Stimulated activated CD8-positive, alpha-beta memory T cell treated with anti-CD3 and anti-CD28 coated beads, Interleukin-4, amount 100 ng/mL, for 1 hour (primary cell): ENCODE measurements at places on chromosomes 1 and 21.

GRCh38 chr1:183704131-183704530 lies 51.0 kb upstream of the APOBEC4 start:
- DNase-seq = no peak

GRCh38 chr1:234963180-234963903 lies 165.3 kb downstream of the TOMM20 start:
- peak; percentile 50 for DNase-seq

- DNase-seq = no peak
Measured at GRCh38 chr1:229693129-229693900, 67.3 kb downstream of the URB2 start.

DNA sequence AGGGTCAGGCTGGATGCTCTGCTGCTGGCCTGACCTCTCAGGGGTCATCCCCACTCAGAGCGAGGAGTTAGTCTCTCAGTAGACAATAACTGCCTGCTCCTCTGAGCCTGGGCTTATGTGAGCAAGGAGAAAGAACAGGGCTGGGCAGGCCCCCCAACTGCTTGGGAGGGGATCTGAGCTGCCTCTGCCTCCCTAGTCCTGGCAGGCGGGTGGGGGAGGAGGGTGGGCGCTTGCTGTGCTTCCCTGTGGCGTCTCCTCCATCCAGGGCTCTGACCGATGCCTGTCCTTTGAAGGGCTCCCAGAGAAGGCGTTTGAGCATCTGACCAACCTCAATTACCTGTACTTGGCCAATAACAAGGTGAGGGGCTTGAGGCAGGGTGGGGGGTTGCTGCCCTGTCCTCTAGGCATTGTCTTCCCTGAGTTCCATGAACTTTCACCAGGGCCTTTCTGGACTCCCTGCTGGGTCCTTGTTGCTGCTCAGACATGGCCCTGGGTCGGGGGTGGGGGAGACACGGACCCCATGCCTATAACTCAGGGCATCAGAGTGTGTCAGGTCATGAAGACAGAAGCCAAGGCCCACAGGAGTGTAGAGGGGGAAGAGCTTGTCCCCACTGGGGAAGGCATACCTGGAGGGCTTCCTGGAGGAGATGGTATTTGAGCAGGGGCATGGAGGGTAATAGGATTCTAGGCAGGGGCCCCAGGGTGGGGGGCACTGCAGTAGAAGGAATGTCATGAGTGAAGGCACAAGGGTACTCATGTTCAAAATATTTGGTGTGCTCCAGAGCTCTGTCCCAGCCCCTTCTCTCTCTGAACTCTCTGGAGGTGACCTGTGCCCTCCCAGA lies 12.5 kb downstream of the PODN start:
- DNase-seq = no peak

GRCh38 chr1:19130468-19130867 lies 79.6 kb downstream of the UBR4 start:
- DNase-seq = no peak

- DNase-seq = no peak
Measured at GRCh38 chr1:91031081-91031480, 9.2 kb upstream of the ZNF644 start.

DNA sequence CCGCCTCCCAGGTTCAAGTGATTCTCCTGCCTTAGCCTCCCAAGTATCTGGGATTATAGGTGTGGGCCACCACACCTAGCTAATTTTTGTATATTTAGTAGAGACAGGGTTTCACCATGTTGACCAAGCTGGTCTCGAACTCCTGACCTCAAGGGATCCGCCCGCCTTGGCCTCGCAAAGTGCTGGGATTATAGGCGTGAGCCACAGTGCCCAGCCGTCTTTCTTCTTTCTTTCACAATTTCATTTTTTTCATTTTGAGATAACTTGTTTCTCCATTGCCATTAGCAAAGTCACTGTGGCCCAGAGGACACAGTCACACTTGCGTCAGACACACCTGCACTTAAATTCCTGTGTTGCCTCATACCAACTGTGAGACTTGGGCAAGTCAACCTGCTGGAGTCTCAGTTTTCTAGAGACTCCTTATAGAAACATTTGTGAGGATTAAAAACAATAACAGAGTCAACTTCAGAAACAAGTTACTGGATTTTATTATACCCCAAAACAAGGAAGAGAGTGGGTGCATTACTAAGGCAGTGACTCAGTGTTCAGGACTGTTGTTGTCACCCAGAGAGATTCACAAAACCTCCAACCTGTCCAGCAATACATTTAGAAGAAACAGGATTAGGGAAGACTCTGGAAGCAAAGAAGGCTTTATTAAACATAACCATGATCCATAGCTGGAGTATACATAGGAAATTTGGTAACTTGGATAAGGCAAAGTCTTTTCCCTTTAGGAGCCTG lies 2.6 kb downstream of the TEDDM1 start:
- no peak for DNase-seq
